ENCODE measurements at places on chromosomes 3 and 15. TPM values are rescaled to one million over a fixed set of nuclear protein-coding genes. Genes with fewer than 3 reads are reported as not detected.

The TM6SF1 gene
- total RNA-seq = 2.1 TPM

The CGNL1 gene
- 7.8 TPM for total RNA-seq

DNA sequence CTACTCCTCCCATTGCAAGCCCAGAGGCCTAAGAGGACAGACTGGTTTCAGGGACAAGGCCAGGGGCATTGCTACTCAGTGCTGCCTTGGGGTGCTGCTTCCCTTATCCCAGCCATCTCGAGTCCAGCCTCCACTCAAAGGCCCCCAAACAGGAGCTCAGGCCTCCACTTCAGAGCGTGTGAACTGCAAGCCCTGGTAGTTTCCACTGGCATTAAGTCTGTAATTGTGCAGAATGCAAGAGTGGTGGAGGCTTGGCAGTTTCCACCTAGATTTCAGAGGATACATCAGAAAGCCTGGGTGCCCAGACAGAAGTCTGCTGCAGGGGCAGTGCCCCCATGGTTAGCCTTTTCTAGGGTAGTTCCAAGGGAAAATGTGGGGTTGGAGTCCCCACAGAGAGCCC lies 192.8 kb upstream of the ST8SIA2 start:
- no peaks in the 10 kb centered on the region for H3K4me1 ChIP-seq
- H3K36me3 ChIP-seq = no peaks in the 10 kb centered on the region
- no peak for DNase-seq
- H3K27me3 ChIP-seq = no peaks in the 10 kb centered on the region
- H3K4me3 ChIP-seq = no peak overlapping the region

DNA sequence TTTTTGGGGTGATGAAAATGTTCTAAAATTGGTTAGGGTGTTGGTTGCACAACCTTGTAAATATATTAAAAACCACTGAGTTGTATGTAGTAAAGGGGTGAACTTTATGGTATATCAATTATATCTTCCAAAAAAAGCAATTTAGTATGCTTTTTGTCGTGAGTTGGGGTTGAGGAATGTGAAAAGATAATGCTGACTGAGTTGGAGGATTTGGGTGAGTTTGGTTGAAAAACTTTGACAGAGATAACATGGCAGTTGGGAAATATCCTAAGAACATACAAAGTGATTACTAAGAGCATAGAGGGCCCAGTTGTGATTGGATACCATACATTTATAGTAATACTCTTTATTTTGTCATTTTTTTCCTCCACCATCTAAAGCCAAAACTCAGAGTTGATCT lies 33.6 kb downstream of the HMG20A start:
- H3K4me1 ChIP-seq = peaks cover 16% of the 10 kb centered on the region
- no peaks in the 10 kb centered on the region for H3K36me3 ChIP-seq
- no peak for DNase-seq
- no peaks in the 10 kb centered on the region for H3K27me3 ChIP-seq
- no peak overlapping the region for H3K4me3 ChIP-seq

GRCh38 chr15:39598958-39599845 lies 18.3 kb downstream of the THBS1 start:
- H3K27me3 ChIP-seq = no peaks in the 10 kb centered on the region
- no peak for DNase-seq
- no peaks in the 10 kb centered on the region for H3K36me3 ChIP-seq
- H3K4me1 ChIP-seq = peaks cover 1% of the 10 kb centered on the region

- H3K36me3 ChIP-seq = no peaks in the 10 kb centered on the region
- H3K4me1 ChIP-seq = no peaks in the 10 kb centered on the region
- no peak overlapping the region for H3K27ac ChIP-seq
- no peak for DNase-seq
- no peaks in the 10 kb centered on the region for H3K27me3 ChIP-seq
Observed at GRCh38 chr3:166900866-166901577, 479.1 kb downstream of the ZBBX start.

Measured in ovary (tissue), 10 donors.